Peyer's patch (tissue), 4 donors: ENCODE measurements at places on chromosomes 3 and 15.
A peak's percentile ranks its signal among the peaks of the same experiment; 100 is the strongest.

DNA sequence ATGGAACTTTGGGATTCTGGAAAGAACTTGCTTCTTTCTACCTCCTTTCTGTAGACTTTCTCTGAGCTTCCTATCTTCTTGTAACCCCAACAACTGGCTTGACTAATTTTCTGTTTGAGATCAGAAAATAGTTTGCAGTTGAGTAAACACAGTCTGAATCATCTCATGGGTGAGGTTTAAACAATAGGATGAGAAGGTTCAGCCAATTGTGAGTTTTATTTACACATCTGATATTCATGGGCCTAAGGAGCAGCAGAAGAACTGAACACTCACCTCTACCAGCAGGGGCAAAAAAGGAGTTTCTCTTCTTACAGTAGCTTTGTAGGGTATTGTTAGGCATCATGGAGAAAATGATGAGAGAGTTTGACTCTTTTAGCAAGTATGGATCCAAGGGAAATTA, 54.2 kb downstream of the DTWD1 start:
- DNase-seq, result no peak

DNA sequence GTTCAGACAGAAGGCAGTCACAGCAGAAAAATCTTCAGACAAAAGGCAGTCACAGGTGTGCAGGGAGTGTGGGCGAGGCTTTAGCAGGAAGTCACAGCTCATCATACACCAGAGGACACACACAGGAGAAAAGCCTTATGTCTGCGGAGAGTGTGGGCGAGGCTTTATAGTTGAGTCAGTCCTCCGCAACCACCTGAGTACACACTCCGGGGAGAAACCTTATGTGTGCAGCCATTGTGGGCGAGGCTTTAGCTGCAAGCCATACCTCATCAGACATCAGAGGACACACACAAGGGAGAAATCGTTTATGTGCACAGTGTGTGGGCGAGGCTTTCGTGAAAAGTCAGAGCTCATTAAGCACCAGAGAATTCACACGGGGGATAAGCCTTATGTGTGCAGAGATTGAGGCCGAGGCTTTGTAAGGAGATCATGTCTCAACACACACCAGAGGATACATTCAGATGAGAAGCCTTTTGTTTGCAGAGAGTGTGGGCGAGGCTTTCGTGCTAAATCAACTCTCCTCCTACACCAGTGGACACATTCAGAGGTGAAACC, 27.6 kb downstream of the ZNF589 start:
- peak; percentile 76 for DNase-seq

DNA sequence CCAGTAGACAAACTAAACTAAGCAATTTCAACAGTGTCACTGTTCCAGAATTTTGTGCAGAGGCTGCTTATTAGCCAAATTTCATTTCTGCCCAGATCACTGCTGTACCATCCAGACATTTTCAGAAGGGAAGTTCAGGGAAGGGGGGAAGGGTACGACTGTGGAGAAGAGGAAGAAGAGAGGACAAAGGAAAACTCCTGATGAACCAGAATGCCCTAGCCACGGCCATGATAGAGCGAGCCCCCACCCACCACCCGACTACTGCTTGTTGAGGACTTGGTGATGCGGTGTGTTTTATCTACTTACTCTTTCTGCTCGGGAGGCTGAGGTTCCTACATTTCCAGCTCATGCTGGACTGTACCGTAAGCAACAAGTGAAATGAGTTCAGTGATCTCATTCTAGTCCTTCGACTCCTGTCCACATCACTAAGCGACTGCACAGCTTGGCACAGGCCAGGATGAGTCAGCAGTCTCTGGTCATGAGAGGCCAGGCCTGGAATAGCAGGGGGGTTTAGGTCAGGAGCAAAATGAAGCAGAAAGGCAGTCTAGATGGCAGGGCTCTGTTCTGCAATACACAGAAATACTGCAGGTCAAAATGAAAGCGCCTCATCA, 330.8 kb downstream of the TIGIT start:
- DNase-seq, result peak; percentile 83

GRCh38 chr3:11173828-11174465, 19.7 kb downstream of the HRH1 start:
- DNase-seq, result no peak

- DNase-seq, result no peak
Observed at GRCh38 chr3:114674036-114674435, 380.2 kb downstream of the TIGIT start.

DNA sequence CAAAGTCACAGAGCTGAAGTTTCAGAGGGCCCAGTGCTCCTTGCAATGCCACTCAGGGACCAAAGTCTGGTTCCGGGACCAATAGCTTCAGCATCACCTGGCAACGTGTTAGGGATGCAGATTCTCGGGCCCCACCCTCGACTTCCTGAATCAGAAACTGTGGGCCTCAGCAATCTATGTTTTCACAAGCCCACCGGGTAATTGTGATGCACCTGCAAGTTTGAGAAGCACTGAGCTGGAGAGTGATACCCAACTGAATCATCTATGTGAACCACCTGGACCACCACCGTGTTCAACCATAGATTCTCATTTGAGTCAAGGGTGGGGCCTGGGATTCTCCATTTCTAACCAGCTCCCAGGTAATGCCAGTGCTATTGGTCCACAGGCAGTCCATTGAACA, 55.7 kb downstream of the CORO2B start:
- DNase-seq, result no peak

DNA sequence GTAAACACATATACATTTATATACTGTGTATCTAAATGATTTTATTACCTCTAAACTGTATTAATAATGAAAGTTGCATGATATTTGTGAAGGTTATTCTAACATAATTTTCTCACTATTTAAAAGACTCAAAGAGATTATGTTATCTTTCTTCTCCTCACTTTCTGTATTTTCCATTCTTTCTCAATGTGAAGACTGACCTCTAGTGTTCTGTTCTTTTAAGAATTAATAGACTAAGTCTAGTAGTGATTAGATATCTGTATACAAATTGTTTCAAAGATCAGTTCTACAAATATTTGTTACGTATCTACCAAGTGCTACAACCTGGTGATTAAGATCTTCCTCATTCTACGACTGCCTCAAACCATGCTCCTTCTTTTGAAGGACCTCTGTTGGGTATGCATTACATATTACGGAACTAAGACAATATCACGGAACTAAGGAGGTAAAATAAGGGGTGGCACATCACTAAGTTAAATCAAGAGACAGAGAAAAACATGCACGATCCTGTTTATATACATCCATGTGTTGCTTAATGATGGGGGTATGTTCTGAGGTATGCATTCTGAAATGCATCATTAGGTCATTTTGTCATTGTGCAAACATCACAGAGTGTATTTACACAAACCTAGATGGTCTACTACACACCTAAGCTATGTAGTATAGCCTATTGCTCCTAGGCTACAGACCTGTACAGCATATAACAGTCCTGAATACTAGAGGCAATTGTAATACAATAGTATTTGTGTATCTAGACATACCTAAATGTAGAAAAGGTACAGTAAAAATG, 161.5 kb upstream of the KBTBD8 start:
- DNase-seq, result no peak

GRCh38 chr3:71011565-71012287, 571.8 kb downstream of the FOXP1 start:
- no peak for DNase-seq

GRCh38 chr3:56800832-56801661, 702 bp downstream of the ARHGEF3 start:
- DNase-seq, result peak; percentile 35

DNA sequence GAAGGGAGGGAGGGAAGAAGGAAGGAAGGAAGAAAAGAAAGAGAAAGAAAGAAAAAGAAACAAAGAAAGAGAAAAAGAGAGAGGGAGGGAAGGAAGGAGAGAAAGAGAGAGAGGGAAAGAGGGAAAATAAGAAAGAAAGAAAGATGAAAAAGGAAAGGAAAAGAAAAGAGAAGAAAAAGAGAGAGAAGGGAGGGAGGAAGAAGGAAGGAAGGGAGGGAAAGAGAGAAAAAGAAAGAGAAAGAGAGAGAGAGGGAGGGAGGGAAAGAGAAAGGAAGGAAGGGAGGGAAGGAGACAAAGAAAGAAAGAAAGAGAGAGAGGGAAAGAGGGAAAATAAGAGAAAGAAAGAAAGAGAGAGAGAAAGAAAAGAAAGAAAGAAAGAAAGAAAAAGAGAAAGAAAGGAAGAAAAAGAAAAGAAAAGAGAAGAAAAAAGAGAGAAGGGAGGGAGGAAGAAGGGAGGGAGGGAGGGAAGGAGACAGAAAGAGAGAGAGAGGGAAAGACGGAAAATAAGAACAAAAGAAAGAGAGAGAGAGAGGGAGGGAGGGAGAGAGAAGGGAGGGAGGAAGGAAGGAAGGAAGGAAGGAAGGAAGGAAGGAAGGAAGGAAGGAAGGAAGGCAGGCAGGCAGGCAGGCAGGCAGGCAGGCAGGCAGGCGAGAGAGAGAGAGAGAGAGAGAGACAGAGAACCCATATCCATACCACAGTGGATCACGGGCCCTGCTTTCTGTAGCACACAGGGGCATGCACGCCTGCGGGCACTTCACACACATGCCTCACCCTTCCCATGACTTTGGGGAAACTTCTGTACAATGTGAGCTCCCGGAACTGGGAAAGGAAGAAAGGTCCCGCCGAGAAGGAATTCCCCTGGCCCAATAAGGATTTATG, 52.5 kb downstream of the ADCY5 start:
- DNase-seq, result no peak

GRCh38 chr15:101444807-101445508, 44.5 kb downstream of the PCSK6 start:
- DNase-seq, result no peak

GRCh38 chr15:33104212-33104611, 90.3 kb downstream of the FMN1 start:
- DNase-seq, result no peak

- no peak for DNase-seq
Observed at GRCh38 chr15:39807791-39808190, 25.1 kb upstream of the FSIP1 start.

DNA sequence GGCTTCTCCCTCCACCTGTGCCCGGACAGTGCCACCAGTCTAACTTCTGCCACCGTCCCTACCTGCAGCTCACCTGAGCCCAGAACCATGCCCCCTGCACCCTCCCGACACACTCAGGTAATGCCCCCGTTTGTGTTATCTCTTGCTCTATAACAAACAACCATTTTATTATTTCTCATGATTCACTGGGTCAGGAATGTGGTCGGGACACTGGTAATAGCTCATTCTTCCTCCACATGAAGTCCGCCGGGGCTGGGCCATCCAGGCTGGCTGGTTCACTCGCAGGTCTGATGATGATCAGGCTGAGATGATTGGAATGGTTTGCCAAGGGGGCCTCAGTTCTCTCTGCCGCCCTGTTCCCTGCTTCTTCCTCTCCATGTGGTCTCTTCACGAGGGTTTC, 20.3 kb upstream of the NR2E3 start:
- DNase-seq, result peak; percentile 73

GRCh38 chr3:146504498-146505197, 35.3 kb upstream of the PLSCR2 start:
- DNase-seq, result no peak

DNA sequence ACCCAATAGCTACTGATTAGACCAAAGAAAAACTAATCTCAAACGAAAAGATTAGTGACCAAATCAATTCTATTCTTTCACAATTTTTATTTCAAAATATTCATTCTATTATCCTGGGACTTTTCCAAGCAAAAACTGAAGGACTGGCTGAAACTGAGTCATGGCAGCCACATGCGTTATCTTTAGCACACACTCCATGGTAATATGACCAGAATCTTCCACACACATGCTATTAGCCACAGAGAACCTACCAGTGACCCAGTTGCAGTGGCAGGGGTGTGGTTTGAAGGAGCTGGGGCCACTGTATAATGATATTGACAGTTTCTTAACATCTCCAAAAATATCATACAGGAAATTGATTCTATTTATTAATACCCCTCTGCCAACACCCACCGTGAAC, 154.8 kb upstream of the ABI3BP start:
- DNase-seq, result no peak

GRCh38 chr3:187572441-187572840, 97.8 kb downstream of the SST start:
- no peak for DNase-seq

GRCh38 chr3:96192966-96193550, 621.3 kb upstream of the EPHA6 start:
- DNase-seq, result no peak

DNA sequence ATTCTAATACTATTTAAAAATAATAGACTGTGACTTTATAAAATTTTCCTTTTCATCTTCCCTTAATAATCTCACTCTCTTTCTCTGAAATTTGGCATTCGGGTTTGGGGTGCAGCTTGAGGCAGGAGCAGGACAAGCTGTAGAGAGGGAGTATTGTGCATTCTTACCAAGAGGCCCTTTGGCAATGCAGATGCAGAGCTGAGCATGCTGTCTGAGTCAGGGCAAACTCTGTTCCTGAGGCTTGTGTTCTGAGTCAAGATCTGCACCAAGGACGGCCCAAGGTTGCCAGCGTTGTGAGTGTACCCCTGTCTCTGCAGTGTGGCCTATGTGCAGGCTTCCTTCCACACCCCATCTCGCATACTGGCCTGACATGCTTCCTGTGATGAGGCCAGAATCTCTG, 343.8 kb upstream of the FRG2C start:
- no peak for DNase-seq

DNA sequence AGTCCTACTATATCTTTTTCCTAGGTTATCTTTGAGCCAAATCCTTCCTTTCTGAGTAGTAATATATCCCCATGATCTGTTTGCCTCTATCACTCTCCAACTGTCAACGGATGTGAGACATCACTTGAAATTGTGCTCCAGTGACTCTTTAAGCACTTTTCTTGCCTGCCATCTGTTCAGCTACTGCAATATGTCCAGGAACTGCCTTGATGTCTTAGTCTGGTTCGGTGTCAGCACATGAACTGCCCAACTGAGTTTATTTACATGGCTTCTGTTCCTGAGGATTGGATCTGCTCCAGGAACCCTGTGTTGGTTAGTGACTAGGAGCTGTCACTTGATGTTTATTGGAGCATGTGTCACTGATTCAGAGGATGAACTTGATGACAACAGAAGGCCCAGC, 116.5 kb downstream of the SLC9A9 start:
- no peak for DNase-seq

DNA sequence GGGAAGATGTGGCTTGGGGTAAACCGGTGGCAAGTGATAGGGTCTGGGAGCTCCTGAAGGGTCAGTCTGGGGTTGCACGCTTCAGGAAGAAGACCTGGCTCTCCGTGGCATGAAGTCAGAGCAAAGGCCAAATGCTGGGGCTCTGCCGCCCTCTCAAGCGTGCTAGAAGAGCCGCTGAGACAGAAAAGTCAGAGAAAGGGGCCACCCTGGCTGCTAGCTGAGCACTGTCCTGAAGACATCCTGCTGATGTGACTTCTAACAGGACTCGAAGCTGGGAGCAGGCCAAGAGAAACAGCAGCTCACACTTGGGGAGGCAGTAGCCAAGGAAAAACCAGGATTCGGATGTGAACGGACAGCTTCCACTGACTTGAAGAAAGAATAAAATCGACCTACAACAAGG, 270.4 kb downstream of the OCA2 start:
- no peak for DNase-seq
